ENCODE measurements at places on chromosomes 7 and 10.

- DNase-seq: no peak
These were observed 224.9 kb downstream of the ACTR3B start for GRCh38 chr7:152984421-152984820.

GRCh38 chr7:118573085-118573484, 348.6 kb downstream of the ANKRD7 start:
- DNase-seq: no peak

- DNase-seq: no peak
These were observed 18.6 kb upstream of the GATA3 start for GRCh38 chr10:8035641-8036470.

GRCh38 chr10:132990684-132991545, 48.5 kb upstream of the CFAP46 start:
- DNase-seq: no peak

DNA sequence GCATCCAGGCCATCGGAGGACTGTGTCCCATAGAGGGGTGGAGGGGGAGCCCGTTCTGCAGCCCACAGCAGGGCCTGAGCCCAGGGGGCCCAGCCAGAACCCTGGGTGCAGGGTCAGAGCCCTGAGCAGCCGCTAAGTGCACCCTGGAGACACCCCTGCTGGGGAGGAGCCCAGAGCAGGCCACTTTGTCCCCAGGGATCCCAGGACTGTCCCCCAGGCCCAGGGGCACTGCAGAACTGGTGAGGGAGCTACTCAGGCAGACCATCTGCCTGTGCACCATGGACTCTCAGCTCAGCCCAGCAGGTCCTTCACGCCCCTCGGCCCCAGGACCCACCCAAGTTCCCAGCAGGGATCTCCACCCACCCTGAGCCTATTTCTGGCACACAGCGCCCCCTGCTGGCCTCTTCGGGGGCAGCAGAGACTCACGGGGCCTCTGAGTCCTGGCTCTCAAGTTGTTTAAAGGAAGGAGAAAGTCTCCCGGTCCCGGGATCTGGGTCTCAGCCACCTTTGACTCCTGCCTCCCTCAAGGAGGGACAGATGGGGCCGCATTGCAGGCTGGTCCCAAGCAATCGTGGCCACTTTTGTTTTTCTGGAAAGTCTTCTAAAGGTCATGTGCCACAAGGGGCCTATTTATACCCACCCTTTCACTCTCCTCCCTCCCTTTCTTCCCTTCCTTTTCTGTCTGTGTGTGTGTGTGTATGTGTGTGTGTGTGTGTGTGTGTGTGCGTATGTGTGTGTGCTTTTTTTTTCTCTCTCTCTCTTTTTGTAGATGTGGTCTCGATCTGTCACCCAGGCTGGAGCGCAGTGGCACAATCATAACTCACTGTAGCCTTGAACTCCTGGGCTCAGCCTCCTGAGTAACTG, 90.3 kb downstream of the MYL10 start:
- peak; percentile 28 for DNase-seq

DNA sequence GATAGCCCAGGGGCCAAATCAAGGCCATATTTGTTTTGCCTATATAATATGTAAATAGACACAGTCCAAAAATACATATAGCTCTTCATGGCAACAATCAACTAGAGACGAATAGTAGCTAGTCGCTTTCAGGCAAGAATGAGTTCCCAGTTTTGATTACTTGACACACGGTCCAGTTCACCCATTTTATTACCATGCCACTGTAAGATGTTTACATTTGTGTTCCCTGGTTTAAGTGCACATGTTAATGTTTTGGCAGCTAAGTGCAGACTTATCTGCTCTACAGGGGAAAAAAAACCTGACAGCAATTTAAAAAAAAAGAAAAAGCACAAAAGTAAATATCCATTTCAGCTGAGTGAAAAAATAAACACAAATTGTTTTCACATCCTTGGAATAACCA, 213.1 kb downstream of the TPK1 start:
- DNase-seq: no peak

DNA sequence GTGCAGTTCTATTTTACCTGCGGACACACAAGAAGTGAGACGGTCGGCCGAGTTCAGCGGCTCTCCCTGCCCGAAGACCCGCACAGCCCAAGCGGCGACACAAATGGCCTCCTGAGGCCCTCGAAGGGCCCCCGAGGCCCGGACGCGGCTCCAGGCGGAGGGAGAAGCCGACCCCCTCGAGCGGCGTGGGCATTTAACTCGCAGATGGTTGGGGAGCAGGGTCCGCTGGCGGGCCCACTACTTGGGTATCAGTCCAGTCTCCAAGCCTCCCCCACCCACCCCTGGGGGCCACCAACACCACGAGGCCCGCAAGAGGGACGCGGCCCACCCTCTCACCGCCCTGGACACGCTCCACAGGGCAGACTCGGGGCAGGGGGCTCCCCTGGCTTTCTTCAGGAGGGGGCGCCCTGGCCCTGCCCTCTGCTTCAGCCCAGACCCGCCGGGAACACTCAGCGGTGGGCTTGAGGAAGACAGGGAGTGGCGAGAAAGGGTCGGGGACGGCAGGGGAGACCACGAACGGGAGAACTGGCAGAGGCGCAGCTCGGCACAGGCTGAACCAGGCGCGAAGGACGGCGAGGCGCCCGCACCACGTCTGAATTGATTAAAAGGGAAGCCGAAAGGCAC, 1.7 kb downstream of the IGF2BP3 start:
- DNase-seq: no peak
